Activated T-helper 1 cell treated with anti-CD3 and anti-CD28 coated beads, Interleukin-2, amount 50 U/mL, for 16 hours (primary cell): ENCODE measurements at places on chromosomes 7 and 10.

DNA sequence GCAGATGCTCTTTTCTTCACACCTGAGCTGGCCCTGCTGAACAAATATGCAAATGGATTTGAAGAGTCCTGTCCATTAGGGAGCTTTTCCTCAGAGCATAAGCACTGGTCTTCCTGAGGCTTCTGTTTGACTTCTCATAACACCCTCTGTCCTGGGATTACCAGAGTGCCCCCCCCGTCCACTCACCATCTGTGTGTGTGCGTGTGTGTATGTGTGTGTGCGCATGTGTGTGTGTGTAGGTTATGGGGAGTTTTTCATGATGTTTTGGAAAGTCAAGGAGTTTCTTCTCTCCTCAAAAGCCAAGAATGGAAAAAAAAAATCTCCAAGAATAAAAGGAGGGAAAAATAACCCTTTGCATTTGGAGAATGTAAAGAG, 57.7 kb upstream of the COMTD1 start:
- DNase-seq = no peak

- DNase-seq = no peak
Observed at GRCh38 chr7:47596502-47597202, 14.7 kb upstream of the TNS3 start.

GRCh38 chr10:78567680-78568455, 500.9 kb upstream of the ZMIZ1 start:
- no peak for DNase-seq

GRCh38 chr7:55570939-55571338, 1.4 kb downstream of the VOPP1 start:
- no peak for DNase-seq

DNA sequence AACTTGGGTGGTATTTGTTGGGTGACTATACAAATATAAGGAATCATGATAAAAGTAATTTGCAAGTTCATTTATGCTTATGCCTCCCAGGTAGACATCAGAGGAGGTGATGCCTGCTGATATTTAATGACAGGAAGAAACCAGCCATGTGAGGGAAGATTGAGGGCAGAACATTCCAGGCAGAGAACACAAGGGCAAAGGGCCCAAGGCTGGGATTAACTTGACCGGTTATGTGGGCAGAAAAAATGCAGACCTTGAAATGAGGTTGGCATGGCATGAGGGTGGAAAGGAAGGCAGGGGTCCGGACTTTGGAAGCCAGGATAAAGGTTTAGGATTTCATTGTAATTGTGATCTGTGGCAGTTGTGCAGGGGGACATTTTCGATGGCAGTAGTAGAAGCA, 68.0 kb upstream of the MTPN start:
- no peak for DNase-seq

DNA sequence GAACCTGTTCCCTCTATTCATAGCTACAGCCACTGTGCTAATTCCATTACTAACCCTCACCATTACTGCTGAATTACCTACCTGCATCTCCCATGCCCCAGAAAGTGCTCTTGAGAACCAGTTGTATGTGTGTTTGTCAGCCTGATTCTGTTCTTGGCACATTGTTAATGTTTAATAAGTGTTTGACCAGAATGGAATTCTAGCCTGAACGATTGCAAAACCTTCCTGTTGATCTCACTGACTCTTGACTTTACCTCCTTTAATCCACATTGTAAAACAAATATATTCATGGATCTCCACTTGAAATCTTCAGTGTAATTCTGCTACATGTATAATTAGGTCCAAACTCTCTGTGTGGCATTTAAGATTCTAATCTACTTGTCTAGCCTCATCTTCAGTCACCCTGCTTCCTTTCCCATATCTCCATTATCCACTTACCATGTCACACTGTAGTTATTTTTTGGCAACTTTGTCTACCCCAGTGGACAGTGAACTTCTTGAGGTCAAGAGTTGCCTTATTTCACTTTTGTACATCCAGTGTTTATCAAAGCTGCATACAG, 4.9 kb downstream of the ZNF277 start:
- no peak for DNase-seq

GRCh38 chr7:39294022-39294421, 272.2 kb upstream of the YAE1 start:
- no peak for DNase-seq

- DNase-seq = no peak
Observed at GRCh38 chr10:3477683-3478082, 305.1 kb upstream of the PITRM1 start.

DNA sequence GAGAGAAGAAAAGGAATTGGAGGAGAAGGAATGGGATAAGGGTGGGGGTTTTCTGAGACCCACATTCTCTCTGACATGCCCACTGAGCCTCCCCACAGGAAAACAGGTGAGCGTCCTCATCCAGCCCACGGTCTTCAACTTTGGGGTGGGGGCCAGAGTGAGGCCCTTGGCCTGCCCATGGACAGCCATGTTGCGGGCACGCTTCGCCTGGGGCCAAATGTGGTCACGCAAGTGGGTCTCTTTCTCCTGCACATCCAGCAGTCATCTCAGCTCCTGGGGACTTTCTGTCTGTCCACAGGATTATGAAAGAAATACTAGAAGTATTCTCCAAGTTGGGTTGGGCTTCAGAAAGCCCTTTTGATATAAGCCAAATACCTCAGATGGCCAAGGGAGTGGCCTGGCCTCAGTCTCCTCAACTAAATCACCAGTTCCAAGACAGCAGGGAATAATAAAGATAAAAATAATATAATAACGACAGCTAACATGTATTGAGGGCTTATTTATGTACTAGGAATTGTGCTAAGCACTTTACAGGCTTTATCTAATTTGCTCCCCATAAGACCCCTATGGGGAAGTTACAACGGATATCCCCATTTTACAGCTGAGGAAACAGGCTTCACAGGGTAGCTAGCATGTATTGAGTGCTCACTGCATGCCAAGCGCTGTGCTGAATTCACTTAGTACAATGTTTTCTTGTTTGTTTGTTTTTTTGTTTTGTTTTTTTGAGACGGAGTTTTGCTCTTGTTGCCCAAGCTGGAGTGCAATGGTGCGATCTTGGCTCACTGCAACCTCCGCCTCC, 57.2 kb upstream of the LBX1 start:
- no peak for DNase-seq

GRCh38 chr10:112934193-112934592, 15.9 kb upstream of the TCF7L2 start:
- no peak for DNase-seq

DNA sequence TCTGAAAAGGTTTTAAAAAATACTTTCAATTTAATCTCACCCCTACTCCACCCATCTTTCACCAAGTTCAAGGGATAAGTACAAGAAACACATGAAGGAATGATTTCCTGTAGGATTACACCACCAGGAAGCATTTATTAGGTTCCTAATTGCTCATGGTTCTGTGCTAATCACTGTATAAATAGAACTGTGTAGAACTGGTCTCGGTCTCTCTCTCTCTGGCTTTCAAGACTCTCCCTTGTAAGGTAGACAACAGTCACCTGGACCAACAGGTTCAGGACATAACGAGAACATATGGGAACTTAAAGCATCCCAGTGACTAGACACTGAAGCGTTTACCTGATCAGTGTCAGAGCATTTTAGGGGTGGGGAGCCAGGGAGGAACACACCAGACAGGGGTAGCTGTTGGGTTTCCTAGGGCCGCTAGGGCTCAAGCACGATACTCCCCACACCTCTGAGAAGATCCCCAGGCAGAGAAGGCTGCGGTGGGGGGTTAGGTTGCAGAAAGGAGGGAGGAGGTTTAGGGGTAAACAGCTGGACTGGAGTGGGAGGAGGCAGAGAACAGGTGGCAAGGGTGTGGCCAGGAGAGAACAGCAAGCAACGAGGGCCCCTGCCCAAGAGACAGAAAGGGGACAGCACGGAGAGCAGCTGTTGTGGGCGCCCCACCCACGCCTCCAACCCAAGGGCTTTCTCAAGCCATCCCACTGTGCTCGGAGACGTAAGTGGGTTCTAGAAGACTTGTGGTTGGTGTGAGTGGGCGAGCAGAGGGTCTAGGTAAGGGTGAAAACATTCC, 52.5 kb upstream of the USP6NL start:
- DNase-seq = no peak

- no peak for DNase-seq
Observed at GRCh38 chr7:135697276-135698049, 30.5 kb downstream of the SLC13A4 start.

DNA sequence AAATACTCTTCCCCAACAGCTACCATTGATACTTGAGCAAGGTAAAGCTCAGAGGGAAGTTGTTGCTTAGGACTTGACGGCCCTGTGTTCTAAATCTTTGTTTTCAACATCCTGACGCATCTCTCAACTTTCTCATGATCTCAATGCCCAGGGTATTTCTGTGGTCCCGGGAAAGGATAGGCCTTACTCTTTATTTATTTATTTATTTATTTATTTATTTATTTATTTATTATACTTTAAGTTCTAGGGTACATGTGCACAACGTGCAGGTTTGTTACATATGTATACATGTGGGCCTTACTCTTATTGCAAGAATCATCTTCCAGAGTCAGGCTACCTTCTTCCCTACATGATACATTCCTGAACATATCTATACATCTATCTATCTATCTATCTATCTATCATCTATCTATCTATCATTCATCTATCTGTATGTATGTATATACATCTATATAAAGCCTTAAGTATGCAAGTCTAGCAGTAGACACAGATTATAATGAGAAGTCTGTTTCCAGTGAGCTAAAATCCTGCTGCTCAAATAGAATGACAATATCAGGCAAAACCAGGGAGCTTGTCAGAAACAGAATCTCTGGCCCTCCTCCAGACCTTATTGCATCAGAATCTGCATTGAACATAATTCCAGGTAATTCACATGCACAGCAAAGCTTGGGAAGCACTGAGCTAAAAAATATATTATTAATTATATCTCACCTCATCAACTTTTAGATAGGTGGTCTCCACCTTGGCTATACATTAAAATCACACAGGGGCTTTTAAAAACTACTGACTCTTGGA, 12.2 kb upstream of the CPA5 start:
- DNase-seq = no peak

DNA sequence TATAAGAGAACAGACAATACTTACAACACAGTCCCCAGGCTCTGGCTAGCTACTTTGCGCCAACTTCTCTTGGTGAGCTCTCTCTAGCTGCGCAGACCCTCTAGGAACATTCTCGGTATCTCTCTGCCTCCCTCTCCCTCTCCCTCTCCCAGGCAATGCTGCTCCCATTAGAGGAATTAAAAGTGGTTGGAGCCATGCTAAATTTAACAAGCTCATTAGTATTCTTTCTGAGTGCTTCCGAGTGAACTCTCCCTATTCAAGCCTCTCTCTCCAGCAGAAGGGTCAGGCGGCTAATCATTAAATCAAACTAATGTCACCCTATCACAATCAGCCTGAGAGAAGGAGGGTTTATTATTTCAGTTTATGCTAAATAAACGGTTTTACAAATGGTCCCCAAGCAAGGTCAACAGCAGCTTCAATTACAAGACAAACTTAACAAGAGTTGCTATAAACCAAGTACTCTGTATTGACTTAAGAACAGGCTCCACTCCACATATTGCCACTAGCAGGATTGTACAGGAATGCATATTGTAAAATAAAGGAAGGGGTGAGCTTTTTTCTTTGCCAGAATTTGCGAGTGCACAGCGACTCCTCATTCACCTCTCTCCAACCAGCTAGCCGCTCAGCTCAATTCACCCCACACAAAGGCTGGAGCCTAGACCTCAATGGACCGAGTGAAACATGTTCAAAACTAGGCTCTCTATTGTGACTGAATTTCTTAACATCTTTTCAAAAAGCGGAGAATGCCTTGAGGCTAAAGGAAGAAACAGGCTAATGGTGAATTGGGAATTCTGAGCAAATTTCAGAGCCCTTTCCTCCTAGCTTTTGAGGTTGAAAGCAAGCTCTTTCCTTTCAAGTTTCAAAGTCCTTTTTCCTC, 84.4 kb downstream of the GLI3 start:
- DNase-seq = no peak
